ENCODE measurements at places on chromosomes 5 and 9.

DNA sequence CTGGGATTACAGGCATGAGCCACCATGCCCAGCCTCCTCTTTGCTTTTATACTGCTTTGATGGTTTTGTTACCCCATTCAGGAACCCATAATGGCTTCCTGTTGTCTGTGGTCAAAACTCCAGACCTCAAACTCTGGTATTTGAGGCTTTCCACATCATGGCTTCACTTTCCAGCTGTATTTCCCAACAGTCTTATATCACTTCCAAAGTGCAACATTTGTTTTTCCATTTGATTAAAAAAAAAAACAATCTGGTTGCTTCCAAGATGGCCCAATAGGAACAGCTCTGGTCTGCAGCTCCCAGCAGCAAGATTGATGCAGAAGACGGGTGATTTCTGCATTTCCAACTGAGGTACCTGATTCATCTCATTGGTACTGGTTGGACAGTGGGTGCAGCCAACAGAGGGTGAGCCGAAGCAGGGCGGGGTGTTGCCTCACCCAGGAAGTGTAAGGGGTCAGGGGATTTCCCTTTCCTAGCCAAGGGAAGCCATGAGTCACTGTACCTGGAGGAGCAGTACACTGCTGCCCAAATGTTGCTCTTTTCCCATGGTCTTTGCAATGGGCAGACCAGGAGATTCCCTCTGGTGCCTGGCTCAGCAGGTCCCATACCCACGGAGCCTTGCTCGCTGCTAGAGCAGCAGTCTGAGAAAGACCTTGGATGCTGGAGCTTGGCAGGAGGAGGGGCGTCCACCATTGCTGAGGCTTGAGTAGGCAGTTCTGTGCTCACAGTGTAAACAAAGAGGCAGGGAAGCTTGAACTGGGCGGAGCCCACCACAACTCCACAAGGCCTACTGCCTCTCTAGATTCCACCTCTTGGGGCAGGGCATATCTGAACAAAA lies 458.4 kb downstream of the KDM4C start:
- DNase-seq: no peak

- peak; percentile 20 for DNase-seq
Observed at GRCh38 chr5:39716532-39717028, 291.8 kb upstream of the DAB2 start.

GRCh38 chr5:35131723-35132122 lies 84.0 kb upstream of the AGXT2 start:
- DNase-seq: no peak

DNA sequence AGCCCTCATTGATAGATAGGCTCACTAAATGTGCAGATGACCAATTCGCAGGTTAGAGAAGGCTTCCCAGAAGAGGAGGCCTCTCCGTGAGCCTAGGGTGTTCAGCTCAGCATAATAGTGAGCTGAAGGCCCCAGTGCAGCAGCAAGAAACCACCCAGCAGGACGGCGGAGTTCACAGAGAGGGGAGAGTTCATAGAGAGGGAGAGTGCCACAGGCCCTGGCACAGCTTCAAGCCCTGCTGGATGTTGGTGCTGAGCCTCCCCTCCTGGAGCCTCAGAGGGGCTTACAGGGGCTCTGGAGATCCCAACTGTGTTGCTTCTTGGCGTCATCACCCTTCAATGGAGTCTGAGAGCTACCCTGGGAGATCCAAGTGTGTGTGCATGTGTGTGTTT lies 2.1 kb downstream of the SLC22A5 start:
- no peak for DNase-seq

GRCh38 chr9:83196946-83197345 lies 134.0 kb upstream of the RASEF start:
- no peak for DNase-seq

DNA sequence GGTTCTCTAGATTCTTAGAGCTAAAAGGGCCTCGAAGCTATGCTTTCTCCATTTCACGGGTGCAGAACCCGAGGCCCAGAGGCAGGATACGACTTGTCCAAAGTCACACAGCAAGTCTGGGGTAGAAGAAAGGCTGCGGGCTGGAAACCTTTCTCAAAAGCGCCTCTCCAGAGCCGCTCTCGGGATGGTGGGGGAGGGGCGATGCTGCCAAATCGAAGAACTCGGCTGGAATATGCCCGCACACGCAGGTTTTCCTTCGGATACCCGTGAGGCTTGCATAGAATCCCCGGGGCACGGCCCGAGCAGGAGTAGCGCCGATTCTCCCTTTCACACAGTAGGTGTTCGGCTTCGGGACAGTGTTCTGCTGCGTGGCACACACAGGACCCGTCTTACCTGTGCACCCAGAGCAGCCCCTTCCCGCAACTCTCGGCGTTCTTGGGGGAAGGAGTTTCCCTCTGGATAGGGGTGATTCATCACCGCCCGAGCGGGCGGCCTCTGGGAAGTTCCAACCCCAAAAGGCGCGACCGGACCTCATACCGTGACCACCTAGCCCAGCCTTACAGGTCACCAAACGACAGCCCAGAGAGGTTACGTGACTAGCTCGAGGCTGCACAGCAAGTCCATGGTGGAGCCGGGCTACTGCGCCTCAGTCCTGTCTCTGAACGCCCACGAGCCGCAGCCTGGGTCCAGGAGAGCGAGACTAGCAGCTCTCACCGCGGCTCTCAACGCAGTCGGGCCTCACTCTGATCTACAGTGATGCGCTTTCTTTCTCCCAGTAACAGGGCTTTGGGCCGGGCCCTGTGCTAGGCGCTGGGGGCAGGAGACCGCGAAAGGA lies 4.1 kb downstream of the PAX5 start:
- no peak for DNase-seq

DNA sequence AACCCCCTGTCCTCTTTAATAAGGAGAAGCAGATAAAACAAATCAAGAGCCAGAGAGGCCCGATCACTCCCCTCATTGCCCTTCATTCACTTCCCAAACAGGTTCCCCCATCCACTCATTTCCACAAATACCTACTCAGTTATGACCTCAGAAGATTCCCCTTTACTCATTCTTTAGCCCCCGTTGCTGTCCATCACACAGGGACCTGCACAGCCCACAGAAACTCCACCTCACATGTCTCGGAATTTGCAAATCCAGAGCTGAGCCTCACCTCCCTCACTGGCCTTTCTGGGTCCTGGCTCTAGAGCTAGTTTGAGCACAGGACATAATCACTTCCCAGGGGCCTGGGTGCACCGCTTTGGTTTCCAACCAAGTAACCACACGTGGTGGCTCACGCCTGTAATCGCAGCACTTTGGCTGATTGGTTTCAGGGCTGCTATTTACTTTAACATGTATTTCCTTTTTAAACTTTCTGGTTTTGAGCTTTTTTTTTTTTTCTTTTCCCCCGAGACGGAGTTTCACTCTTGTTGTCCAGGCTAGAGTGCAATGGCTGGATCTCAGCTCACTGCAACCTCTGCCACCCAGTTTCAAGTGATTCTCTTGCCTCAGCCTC lies 17.8 kb downstream of the ATP6V0E1 start:
- DNase-seq: no peak

DNA sequence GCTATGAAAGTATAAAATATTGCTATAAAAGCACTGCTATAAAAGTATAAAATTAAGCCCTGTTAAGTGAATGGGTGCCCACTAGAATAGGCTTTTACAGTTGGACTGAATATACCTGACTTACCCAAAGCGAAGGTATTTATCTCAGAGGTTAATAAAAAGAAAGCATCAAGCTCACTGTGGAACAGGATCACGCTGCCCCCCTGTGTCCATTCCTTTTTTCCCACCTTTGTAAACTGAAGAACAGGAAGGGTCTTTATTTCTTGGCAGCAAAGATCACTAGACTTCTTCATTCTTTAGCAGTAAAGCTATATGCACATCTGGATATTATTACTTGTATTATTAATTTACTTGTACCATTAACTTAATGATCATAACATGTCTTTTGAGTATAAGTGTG lies 22.1 kb upstream of the PLPP6 start:
- peak; percentile 45 for DNase-seq

GRCh38 chr9:112059145-112059965 lies 115.7 kb downstream of the SUSD1 start:
- no peak for DNase-seq

- DNase-seq: no peak
Observed at GRCh38 chr5:68464424-68464823, 248.9 kb downstream of the PIK3R1 start.

DNA sequence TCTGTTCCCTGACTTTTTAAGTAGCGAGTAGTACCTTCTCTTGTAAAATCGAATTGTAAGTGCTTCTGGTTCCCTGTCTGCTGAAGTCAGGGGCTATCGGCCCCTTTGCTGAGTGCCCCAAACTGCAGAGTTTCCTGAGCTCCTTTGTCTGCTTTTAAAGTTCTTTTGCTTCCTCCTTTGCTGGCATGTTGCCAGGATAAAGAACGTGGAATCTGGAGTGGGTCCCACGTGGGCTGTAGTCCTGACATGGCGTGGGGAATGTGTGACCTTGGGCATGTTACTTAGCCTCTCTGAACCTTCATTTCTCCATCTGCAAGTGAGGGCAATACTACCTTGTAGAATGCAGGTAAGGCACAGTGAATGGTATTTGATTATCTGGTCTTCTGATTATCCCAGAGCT lies 13.7 kb upstream of the ODF2 start:
- no peak for DNase-seq

DNA sequence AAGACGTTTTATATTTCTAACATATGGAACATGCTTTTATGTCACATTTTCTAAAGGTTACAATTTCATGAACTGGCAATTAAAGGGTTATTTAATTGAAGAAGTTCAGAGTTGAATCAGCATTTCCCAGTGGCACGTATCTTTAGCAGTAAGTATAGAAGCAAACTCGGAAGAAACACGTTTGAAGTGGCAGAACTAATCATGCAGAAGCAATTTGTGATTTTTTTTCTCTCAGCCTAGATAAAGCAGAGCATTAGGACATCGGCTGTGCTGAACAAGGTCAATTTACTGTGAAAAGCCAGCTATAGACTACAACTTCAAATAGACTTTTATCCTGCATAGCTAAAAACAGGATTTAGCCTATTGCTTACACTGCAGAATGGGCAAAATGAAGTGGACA lies 104.7 kb downstream of the ISL1 start:
- no peak for DNase-seq

DNA sequence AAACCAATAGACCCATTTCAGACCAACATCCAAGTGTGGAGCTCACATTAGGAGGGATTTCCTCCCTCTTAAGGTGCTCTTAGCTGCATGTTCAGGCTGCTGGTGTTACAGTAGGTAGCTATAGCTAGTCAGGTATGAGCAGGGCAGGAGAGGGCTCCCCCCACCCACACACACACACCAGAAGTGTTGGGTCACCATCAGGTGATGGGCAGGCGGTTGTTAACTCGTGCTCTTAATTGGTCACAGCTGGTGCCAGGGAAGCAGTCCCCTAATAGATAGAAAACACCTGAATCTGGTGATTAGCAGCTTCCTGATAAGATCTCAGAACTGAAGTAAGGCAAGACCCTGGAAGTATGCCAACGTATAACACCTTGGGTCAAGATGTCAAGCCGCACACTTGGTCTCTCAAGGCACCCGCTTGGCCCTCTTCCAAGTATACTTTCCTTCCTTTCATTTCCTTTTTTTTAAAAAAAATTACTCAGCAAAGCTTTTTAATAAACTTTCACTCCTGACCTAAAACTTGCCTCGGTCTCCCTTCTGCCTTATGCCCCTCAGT lies 532.4 kb downstream of the DNAH5 start:
- DNase-seq: no peak

GRCh38 chr9:95344735-95345325 lies 27.3 kb upstream of the FANCC start:
- DNase-seq: no peak

GRCh38 chr5:93331863-93332262 lies 249.2 kb downstream of the NR2F1-AS1 start:
- no peak for DNase-seq

- DNase-seq: no peak
Observed at GRCh38 chr5:170056561-170057267, 49.0 kb upstream of the FOXI1 start.

DNA sequence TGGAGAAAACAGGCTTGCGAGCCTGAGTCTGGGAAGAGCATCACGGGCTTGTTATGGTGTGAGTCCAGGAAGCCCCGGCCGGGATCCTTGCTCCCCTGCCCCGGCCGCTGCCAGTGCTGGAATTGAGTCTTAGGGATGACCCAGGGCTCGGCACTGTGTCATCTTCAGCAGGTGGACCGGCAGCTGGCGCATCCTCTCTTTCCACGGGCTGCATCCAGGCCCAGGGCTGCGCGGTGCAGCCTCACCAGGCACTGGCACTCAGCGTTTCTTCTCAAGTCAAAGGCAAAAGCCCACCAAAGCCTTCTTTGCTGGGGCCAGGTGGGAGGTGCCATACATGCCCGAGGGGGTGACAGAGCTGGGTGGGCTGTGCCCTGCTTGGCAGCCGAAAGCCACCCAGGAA lies 46.6 kb downstream of the COL5A1 start:
- no peak for DNase-seq

DNA sequence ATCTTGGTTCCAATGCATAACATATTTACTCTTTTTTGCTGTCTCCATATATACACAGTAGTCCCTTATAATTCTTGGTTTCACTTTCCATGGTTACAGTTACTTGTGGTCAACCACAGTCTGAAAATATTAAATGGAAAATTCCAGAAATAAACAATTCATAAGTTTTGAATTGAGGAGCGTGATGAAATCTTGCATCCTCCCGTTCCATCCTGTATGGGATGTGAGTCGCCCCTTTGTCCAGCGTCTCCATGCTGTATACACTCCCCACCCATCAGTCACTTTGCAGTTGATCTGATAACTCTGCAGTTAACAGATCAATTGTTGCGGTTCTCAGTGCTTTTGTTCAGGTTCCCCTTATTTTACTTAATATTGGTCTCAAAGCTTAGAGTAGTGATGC lies 11.5 kb upstream of the FAF2 start:
- DNase-seq: no peak
